GM10248 (cell line): ENCODE measurements at places on chromosomes 2 and 18.

GRCh38 chr2:14804902-14805301 lies 172.4 kb downstream of the LRATD1 start:
- DNase-seq: no peak

GRCh38 chr2:19649785-19650380 lies 251.9 kb downstream of the TTC32 start:
- DNase-seq: no peak

DNA sequence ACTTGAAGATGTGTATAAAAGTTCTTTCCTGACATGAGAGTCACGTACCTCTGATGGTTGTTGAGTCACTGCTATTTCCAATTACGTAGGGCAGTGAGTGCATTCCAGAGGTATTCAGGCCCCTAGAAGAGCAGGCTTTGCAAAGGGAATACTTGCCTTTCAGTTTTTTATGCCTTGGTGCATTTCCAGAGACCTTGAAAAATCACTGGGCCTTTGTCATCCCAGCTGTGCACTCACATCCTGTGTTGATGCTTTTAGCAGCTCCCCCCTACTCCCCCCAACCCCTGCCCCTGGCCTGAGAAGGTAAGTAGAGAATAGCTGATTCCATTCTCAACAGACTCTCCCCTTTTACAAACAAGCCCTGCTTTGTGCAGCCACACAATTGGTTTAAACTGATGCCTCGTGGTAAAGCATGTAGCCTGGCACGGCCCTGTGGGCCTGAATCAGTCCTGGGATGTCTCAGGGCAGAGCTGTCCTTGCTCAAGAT lies 174.2 kb downstream of the PRPF40A start:
- no peak for DNase-seq

DNA sequence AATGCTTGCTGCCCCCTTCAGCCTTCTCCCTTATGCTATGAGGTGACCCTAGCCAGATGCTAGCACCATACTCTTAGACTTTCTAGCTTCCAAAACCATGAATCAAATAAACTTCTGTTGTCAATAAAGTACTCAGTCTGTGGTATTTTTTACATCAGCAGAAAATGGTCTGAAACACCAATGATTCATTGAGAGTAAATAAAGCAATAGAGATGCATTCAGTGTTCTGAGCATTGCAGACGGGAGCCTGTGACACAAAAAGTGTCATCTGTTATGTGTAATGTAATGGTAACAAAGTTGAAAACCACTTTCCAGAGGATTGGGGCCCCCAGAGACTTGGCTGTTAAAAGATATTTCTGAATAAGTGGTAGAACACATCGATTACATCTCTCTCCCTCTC lies 758.0 kb upstream of the NRXN1 start:
- no peak for DNase-seq

DNA sequence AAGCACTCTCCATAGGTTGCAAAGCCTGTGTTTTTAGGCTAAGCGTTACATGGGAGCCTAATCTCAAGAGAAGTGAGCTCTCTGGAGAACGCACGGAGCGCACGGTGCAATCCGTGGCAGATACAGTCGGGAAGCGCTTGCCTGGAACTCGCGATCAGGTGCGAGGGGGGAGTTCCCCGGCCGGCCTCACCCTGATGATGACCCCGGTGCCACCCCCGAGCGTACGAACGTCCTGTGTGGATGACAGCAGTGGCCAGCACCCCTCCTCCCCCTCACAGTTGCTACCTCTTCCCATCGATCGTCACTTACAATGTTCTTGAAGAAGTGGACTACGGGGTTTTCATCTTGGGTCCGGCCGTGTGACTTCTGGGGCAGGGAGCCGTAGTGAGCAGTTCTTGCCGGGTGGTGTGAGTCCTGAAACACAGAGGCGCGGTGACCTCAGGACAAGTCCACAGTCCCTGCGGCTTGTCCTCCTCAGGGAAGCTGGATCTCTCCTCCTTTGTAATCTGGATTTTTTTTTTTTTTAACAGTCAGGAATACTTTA lies 142.9 kb downstream of the MBP start:
- DNase-seq: no peak

GRCh38 chr2:218882461-218882816 lies 1.8 kb downstream of the WNT10A start:
- DNase-seq: no peak

- peak; percentile 22 for DNase-seq
Observed at GRCh38 chr2:218806346-218806978, 24.5 kb downstream of the CYP27A1 start.

- DNase-seq: no peak
Observed at GRCh38 chr2:54496920-54497319, 40.8 kb downstream of the SPTBN1 start.

GRCh38 chr18:66792466-66792865 lies 188.6 kb upstream of the CDH19 start:
- no peak for DNase-seq

GRCh38 chr18:41872206-41872605 lies 82.8 kb upstream of the PIK3C3 start:
- DNase-seq: no peak

GRCh38 chr2:112293636-112294401 lies 18.4 kb downstream of the ZC3H6 start:
- DNase-seq: no peak

- DNase-seq: no peak
Observed at GRCh38 chr18:62634979-62635630, 80.2 kb upstream of the PHLPP1 start.

- DNase-seq: peak; percentile 79
Observed at GRCh38 chr2:199955007-199955338, 318 bp downstream of the TYW5 start.

DNA sequence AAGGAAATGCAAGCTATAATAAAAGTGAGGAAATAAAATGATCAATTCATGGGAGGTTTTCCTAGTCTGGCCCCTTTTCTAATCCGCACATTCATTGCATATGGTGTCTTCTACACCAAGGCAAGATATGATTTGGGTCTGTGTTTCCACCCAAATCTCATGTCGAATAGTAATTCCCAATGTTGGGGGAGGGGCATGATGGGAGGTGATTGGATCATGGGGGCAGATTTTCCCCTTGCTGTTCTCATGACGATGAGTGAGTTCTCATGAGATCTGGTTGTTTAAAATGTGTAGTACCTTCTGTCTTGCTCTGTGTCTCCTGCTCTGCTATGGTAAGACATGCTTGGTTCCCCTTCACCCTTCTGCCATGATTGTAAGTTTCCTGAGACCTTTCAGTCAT lies 315.4 kb downstream of the CYRIA start:
- no peak for DNase-seq

DNA sequence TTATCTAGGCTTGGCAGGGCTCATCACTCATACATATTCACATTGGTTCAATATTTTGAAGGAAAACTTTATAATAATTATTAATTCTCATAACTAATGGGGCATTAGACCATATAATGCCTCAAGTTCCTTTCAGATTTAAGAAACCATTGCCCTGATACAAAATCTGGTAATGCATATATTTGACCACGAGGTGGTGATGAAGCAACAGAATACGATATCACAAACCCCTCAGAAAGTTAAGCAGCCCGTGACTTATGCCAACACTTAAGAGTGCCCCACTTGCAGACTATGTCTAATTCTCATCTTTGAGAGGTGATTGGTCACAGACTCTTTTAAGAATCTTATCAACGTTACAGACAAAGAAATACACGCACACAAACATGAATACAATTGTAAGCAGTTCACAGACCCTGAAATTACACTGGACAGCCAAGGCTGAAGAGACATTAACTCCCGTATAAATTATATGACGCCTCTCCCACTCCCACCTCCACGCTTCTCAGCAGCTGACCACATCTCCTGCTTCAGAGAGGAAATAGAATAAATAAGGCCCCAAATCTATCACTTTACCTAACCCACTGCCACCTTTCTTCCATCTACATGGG lies 20.7 kb upstream of the DNAH6 start:
- peak; percentile 41 for DNase-seq

- DNase-seq: no peak
Observed at GRCh38 chr2:201931475-201931874, 102.2 kb upstream of the FZD7 start.

DNA sequence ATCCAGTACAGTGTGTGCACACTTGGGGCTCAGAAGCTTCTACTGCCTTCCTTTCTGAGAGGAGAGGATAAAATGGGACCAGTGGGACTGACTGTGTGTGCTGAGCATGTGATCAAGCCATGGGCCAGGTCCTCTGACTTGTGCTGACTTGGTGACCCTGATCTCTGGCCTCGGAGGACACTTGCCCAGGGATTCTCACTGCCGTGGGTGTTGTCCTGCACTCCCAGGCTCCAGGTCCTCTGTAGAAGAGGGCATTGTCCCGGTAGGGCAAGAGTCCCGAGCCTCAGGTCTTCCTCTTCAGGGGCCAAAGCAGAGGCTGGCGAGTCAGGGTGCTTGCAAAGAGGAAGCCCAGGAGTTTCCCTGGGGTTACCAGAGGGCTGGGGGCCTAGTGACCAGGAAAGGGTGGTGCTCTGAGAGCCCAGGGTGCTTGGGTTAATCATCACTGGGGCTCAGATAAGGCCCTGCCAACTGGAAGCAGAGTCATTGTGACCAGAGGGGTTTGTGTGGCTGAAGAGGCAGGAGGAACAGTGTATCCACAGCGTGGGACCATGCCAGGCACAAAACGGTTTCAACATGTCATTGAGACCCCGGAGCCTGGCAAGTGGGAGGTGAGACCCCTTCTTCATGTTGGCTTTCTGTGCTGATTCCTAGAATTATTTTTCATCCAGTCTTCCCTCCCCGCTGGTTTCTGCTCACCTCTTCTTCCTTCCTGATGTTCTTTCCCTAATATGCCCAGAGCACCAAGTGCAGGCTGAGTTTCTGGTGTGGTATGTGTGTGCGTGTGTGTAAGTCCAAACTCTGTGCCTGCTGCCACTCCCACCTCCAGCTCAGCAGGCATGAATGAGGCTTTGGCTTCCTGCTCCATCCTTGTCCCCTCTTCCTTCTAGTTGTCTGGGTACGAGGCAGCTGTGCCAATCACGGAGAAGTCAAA lies at the start of gene GCKR:
Gene GCKR (plus strand): TSS at position 483 of the 931 bp plus-strand sequence. CDS start 66 bp downstream, at position 549.
- DNase-seq: no peak

DNA sequence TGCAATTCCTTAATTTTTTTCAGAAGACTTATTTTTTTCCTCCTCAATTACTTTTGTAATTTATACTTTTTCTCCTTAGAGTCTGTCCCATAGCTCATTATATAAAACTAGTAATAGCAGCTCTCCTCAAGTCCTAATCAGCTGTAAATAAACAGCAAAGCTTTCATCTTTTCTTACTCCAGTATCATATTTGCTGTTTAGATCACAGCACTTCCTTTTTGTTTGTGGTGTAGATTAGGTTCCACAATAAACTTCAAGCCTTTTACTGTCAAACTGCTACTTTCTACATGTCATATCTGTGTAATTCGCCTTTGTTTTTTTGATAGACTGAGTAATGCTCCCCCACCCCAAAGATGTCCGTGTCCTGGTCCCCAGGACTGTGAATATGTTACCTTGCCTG lies 25.5 kb downstream of the GCG start:
- no peak for DNase-seq

- no peak for DNase-seq
Observed at GRCh38 chr18:48827291-48828193, 123.2 kb downstream of the SMAD7 start.

DNA sequence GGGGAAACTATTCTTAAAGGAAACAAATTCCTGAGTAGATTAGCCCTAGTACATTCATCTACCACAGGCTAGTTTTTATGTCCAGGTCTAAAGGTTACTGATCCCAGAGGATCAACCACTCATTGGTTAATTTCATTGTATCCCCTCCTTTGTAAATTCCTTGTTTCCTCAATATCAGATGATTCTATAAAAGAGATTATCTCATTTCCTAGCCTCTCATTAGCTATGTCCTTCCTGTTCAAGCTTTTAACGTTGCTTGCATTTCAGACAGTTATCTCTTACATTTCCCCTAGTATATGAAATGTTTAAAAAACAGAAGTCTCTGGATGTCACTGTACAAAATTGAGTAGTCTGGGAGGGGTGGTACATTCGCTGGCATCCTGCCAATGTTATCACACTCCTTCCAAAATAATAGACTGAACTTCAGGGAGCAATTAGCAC lies 24.2 kb upstream of the ARMC9 start:
- no peak for DNase-seq

DNA sequence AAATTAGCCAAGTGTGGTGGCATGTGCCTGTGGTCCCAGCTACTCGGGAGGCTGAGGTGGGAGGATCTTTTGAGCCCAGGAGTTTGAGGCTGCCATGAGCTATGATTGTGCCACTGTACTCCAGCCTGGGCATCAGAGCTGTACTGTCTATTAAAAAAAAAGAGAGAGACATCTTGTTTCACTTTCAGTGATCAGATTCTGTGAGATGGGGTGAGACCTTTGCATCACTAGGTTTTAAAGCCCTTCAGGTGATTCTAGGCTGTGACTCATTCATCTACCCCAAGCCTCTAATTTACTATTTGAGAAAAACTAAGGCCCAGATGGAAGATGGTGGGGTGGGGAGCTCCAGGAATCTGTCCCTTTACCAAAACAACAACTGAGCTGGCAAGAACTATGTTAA lies 7.1 kb downstream of the C2orf92 start:
- DNase-seq: no peak

DNA sequence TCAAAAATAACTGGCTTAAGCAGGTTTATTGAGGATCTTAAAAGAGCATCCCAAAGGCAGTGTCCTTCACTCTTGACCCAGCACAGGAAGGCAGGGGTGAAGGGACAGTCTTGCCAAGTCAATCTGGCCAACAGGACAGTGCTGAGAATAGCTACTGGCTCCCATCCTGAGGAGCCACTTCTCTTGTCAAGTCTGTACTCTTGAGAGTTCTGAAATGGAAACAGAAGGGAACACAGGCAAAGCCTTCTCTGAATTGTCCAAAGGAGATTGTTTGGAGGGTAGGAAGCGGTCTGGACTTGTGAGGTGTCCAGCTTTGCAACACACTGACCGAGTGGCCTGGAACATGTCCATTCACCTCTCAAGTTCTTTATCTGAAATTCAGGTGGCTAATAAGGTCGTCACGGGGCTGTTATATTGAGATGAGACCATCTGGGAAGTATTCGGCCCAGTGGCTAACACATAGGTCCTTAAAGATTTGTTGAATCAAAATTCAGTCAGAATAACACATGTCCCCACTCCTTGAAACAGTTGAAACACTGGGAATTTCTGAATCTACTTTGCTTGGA lies 99.5 kb upstream of the FHL2 start:
- no peak for DNase-seq

- DNase-seq: no peak
Observed at GRCh38 chr2:176464886-176465564, 195.8 kb downstream of the MTX2 start.

- DNase-seq: no peak
Observed at GRCh38 chr2:77579076-77579769, 57.0 kb upstream of the LRRTM4 start.
